Myocyte (in vitro differentiated cells): ENCODE measurements at places on chromosomes 4 and X. TPM values are rescaled to one million over a fixed set of nuclear protein-coding genes. Genes with fewer than 3 reads are reported as not detected.

DNA sequence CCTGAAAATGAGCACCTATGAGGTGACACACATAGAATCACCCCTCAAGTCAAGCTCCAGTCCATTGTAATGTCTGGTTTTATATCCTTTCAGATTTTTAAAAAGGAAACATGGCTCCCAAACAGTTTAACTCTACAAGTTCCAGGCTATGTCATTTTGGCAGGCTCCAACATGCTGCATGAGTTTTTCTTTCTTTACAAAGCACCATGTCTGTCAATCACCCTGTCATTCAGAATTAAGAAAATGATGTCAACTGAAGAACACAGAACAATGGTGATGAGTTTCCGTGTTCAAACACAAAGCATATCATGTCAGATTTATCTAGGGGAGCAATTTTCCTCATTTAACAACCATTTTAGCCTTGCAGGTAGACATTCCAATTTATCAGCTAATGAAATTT, 106.5 kb downstream of the AMMECR1 start:
- DNase-seq = no peak

DNA sequence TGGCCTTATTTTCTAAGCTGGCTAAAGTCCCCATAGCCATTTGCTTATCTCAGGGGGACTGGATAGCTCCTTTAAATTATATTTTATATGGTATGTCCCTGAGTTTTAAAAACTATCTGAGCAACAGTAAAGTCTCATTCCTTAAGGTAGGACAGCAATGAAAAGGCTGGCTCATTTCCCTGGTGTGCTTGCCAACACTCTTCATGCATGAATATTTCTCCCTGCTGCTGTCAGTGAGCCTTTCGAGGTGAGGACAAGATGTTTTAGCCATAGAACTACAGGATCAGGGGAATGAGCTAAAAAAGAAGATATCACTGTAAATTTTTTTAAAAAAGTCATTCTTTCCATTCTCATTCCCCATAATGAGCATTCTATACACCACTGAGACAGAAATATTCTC, 427.3 kb upstream of the FAM241A start:
- DNase-seq = no peak

DNA sequence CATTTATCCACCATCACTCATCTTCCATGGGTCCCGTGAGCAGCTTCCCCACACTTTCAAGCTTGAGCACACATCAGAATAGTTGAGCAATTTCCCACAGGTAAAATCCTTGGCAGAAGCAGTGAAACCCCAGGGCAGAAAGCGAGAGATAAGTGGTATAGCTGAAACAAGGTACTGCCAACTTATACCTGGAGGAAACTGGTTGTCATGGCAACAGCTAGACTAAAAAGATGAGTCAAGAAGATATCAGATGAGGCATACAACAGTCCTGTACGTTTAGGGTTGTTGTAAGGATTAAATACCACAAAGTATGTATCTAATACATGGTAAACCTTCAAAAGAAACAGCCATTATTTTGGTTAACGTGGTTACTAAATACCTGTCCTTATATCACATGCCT, 66.9 kb upstream of the PHOX2B start:
- no peak for DNase-seq

DNA sequence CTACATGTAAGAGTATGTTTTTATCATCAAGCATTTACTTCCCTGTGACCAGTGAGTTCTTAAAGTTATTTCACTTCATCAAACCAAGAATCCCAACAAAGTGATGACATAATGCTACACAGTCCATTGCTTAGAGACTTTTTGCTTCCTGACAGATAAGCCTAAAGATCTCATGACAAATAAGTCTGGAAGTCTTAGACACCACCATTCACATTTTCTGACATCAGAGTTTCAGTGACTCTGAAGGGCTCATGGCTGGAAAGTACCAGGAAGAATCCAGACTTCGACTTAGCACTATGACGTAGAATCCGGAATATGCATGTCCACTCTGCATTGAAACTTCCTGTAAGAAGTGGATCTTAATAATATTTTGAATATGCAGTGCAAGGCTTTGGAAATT, 53.7 kb downstream of the CLDN22 start:
- DNase-seq = no peak

DNA sequence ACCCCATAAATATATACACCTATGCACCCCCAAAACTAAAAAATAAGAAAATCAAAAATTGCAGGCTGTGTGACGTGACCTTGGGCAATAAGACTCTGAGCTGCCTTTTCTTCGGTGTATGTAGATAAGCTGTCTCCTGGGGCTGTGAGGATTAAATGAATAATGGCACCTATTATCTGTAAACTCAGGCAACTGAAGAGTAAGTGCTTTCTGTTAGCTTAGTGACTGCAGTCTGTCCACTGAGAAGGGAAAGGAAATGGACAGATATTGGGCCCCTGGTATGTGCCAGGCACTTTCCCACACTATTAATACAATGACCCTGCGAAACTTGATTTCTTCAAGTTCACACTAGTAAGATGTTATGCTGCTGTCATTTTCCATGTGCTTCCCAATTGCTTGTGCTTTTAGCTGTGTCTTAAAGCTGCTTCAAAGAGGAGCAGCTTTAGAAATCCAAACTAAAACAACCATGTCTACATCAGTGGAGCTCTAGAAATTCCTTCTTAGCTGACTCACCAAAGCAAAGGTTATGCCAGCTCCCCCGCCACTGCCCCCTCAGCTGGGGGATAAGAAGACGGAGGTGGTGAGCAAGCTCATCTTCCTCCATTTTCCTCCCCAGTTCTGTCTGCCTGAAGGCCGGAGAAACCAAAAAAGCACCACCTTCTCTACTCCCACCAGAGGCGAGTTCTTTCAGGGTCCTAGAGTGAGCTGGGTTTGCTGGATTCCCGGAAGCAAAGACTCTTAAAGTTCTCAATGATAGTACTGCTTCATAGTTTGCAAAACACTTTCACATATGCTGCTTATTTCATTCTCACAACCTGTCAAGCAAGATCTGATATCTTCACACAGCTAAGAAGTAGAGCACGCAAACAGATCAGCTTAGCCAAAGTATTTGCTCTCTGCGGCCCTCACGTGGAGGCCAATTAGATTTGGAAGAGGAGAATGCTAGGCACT, 8.8 kb upstream of the DGAT2L6 start:
- peak; percentile 49 for DNase-seq

DNA sequence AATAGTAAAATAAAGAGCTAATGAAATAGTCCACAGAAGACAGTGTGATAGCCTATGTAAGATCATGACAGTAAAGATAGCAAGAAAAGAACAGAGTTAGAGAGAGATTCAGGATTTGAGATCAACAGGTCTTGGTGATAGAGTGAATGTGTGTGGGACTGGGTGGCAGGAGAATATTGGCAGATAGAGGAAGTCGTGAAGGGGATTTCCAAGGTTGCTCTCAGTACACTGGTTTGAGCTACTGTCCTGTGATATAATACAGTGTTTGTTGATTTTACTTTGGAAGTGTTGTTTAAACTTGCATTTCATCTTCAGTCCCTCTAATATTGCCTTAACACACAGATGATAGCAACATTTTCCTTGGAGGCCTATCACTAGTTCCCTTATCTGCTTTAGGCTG, 44.1 kb downstream of the DTHD1 start:
- DNase-seq = no peak

DNA sequence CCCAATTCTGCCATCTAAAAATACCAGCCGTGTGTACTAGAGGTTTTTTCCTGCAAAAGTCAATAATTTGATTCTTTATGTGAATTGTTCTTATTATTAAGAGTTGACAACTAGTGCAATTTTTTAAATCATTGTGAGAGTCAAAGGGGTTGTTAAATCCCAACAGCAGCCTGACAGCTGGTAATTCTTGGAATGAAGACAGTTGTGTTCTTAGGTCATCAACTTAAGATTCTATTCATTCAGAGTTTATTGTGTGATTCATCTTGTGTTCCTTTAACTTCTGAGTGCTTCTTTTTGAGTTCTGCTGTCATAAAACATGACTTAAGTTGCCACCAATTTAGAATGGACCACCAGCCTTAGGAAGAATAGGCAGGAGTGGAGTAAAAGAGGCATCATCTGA, 329.0 kb downstream of the NAF1 start:
- DNase-seq = no peak

The ZNF280C gene
- 8.7 and 10.1 TPM in 2 replicates for total RNA-seq

The KCNIP4 gene
- not detected in 2 replicates for total RNA-seq

The TSPAN7 gene
- 34.6 and 38.9 TPM in 2 replicates for total RNA-seq

The PIR gene
- total RNA-seq = 4.6 and 7.3 TPM in 2 replicates

The EPHA5 gene
- 3.6 and 6.8 TPM in 2 replicates for total RNA-seq

The PABPC5 gene
- 4.0 and 4.7 TPM in 2 replicates for total RNA-seq
